ENCODE measurements at places on chromosomes 2 and 18. TPM values are rescaled to one million over a fixed set of nuclear protein-coding genes. Genes with fewer than 3 reads are reported as not detected.

The FSHR gene
- 0.48 TPM for polyA plus RNA-seq

The L3MBTL4 gene
- polyA plus RNA-seq = not detected

The RESP18 gene
- not detected for polyA plus RNA-seq

The DCDC2C gene
- polyA plus RNA-seq = 0.33 TPM

The ALPI gene
- not detected for polyA plus RNA-seq

The GPR155 gene
- polyA plus RNA-seq = 4.1 TPM

The TMBIM1 gene
- 88.1 TPM for polyA plus RNA-seq

The ARHGAP25 gene
- 5.1 TPM for polyA plus RNA-seq

Data from muscle of arm (tissue), 14 donors.